Caco-2 (cell line): ENCODE measurements at places on chromosomes 16 and 17.

DNA sequence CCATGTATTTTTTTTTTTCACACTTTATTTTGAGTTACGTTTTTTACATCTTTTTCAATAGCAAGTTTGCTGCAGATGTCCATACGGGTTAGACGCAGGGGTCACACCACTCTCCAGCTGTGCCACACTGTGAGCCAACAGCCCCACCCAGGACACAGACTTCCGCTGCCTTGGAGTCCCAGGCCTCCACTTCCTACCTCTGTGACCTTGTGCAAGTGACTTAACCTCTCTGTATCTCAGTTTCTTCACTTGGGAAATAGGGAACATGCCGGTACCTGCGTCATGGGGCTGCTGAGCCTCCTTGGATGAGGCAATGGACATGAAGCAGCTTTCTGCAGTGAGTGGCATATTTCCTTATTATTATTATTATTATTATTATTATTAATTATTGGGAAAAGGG is 3.3 kb upstream of the PITPNA start:
- H3K4me1 ChIP-seq, result peaks cover 8% of the 10 kb centered on the region; the same call in 1 of the 2 replicates
- no peak overlapping the region for H3K27ac ChIP-seq
- H3K4me3 ChIP-seq, result no peak overlapping the region
- no peaks in the 10 kb centered on the region for H3K36me3 ChIP-seq
- no peak for DNase-seq

DNA sequence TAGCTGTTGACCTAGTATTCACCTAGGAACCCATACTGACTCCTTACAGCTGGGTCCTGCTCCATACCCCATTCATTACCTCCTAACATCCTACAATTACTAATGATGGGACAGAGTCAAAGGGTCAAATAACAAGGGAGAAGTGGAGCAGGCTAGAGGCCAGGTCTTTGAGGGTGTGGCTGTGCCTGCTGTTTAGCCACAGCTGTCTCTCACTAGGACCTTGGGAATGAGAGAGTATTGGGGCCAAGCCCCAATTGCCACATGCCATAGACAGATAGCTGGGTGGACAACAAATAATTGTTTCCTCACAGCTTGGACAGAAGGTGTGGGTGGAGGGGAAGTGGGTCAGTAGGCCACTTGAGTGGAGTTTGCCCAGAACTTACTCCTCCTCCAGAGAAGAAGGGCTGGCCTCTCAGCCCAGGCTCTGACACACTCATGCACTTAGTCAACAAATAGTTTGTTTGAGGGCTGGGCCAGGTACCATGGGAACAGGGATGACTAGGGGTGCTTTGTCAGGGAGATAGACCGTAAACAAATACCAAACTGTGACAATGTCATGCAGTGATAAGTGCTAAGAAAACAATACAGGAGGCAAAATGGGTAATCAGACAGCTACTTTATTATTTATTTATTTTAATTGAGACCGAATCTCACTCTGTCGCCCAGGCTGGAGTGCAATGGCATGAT is 10.2 kb upstream of the CENPT start:
- peak overlapping the region; percentile 90 for H3K27ac ChIP-seq
- H3K27me3 ChIP-seq, result no peaks in the 10 kb centered on the region
- peak; percentile 86 for DNase-seq
- peaks cover 21% of the 10 kb centered on the region for H3K4me1 ChIP-seq
- H3K4me3 ChIP-seq, result no peak overlapping the region

- peak; percentile 21 for DNase-seq
- no peaks in the 10 kb centered on the region for H3K4me1 ChIP-seq
- H3K27me3 ChIP-seq, result no peaks in the 10 kb centered on the region; the same call in 1 of the 2 replicates
- H3K4me3 ChIP-seq, result no peak overlapping the region
- no peaks in the 10 kb centered on the region for H3K36me3 ChIP-seq
These were observed 33.3 kb downstream of the TNFRSF13B start for GRCh38 chr17:16938496-16939207.

- no peak overlapping the region for H3K4me3 ChIP-seq
- H3K4me1 ChIP-seq, result no peaks in the 10 kb centered on the region
- no peaks in the 10 kb centered on the region for H3K27me3 ChIP-seq
- no peak for DNase-seq
- no peaks in the 10 kb centered on the region; the same call in 1 of the 2 replicates for H3K36me3 ChIP-seq
These were observed 35.0 kb upstream of the HSBP1 start for GRCh38 chr16:83772806-83773205.

GRCh38 chr17:34153991-34154390 is 101.1 kb upstream of the CCL2 start:
- no peaks in the 10 kb centered on the region for H3K36me3 ChIP-seq
- H3K4me3 ChIP-seq, result no peak overlapping the region
- no peaks in the 10 kb centered on the region for H3K4me1 ChIP-seq
- H3K27ac ChIP-seq, result no peak overlapping the region

DNA sequence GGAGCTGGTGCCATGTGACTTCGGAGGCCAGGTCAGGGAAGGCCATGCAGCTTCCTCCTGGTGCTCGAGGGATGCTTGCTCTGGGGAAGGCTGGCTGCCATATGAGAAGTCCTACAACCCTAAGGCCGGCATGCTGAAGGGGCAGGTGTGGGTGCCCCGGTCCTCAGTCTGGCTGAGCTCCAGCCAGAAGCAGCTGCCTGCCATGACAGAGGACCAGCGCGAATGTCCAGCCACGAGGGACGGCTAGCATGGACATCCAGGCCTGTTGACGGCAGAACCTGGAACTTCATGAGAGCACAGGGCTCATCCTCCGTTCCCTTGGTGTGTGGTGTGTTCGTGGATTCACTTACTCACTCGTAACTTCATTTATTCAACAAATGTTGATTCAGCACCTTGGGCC is 140.6 kb downstream of the IRF8 start:
- H3K27me3 ChIP-seq, result no peaks in the 10 kb centered on the region
- H3K27ac ChIP-seq, result no peak overlapping the region
- no peaks in the 10 kb centered on the region for H3K36me3 ChIP-seq
- no peak overlapping the region for H3K4me3 ChIP-seq
- H3K4me1 ChIP-seq, result no peaks in the 10 kb centered on the region

- peaks cover 17% of the 10 kb centered on the region for H3K4me1 ChIP-seq
- no peaks in the 10 kb centered on the region for H3K27me3 ChIP-seq
- H3K36me3 ChIP-seq, result no peaks in the 10 kb centered on the region
- no peak overlapping the region for H3K27ac ChIP-seq
These were observed 144.8 kb downstream of the MRTFB start for GRCh38 chr16:14215941-14216340.
